ENCODE measurements at places on chromosomes 3 and 15.

GRCh38 chr15:69880571-69881301, 217.0 kb downstream of the TLE3 start:
- no peak for DNase-seq

DNA sequence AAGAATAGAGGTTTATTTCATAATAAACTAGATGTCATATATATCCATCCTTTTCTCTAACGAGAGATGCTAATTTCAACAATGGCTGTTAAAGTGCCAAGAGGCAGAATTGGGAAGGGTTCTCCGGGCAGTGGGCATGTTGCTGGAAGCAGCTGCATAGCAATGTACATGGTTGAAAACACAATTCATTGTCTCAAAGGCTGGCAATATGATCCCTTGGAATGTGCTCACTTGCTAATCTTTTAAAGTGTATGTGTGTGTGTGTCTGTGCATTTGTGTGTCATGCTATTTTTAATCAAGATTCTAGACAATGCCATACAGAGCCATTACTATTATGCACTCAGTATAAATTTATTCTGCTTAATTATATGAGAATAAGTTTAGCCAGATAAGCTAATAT, 1020.3 kb downstream of the NAALADL2 start:
- DNase-seq: no peak

DNA sequence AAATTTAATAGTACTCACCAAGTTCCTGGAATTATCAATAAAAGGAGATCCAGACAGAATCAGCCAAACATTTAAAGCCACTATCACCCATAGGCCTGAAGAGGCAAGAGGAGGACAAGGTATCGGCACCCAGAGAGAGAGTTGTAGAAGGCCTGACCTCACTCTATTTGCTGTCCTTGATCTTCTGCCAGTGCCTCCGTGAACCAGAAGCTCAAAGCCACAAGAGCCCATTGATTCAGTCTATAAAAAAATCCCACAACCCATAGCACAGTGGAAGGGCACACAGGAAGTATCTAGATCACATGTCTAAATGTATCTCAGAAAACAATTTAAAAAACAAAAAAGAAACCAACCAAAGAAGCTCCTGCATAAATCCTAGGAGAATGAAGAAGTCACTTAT, 68.6 kb upstream of the FAM174B start:
- peak; percentile 66 for DNase-seq

- DNase-seq: no peak
Measured at GRCh38 chr15:96412045-96412905, 81.8 kb downstream of the NR2F2 start.

GRCh38 chr3:124395584-124396338, 334.5 kb upstream of the UMPS start:
- DNase-seq: peak; percentile 66

- DNase-seq: no peak
Measured at GRCh38 chr3:159187232-159187631, 385.4 kb downstream of the MFSD1 start.

GRCh38 chr3:50155891-50156290, 767 bp downstream of the SEMA3F start:
- no peak for DNase-seq

DNA sequence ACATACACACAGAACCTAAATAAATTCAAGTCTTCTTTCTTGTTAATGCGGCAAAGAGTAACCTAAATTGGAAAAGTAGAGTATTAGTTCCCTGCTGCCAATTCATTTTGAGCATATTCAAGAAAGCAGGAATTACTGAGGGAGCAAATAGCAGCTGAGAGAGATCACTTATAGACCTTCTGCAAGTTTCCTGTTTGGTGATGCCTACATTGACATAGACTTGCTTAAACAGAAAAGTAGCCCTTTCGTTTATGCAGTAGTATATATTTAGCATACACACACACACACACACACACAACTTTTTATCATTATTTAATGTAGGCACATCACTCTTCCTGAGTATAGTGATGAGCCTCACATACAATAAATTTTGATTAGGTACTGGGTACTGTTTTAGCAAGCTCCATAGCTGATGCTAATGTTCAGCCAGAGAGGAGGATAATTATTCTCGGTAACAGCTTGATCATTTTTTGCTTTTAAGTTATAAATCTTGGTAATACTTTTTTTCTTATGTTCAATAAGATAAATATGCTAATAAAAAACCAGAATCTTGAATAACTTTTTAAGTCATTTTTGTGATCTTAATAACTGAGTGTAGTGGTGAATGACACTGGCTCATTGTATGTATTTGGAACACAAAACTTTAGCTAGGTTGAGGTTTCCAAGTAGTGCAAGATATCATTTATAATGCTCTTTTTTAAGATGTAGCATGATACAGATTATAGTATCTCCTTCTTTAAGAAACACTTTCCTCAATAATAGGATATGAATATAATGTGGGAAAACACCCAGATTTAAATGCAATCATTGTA, 174.7 kb downstream of the MBNL1 start:
- no peak for DNase-seq

GRCh38 chr15:85168642-85169173, 187.1 kb downstream of the PDE8A start:
- DNase-seq: no peak

DNA sequence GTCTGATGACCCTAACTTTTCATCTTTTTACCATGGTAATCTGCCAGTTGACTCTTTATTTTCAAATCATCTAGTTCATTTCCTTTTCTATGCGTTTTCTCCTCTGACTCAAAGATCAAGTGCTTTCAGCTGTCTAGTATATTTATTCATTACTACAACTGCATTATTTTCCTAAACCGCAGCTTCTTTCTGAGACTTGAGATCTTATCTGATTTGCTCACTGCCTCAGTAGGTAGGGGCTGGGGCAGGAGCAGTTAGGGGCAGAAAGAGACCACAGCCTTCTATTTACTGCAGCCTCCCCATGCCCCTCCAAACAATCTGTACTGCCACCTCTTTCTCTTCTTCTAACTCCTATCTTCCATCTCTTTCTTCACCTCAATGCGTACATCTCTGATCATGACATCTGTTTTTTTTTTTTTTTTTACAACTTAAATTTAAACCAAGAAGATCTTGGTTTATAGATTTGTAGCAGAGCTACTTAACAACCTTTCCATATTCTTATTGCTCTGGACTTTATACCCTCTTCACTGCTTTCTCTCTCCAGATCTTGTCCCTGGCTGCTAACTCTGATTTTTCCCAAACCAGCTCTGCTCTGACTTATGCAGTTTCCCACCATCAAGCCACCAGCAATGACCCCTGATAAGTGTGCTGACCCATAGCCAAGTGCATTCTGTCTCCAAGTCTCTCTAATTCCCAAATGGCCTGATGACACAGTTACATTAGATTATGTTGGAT, 52.2 kb downstream of the MOBP start:
- no peak for DNase-seq

DNA sequence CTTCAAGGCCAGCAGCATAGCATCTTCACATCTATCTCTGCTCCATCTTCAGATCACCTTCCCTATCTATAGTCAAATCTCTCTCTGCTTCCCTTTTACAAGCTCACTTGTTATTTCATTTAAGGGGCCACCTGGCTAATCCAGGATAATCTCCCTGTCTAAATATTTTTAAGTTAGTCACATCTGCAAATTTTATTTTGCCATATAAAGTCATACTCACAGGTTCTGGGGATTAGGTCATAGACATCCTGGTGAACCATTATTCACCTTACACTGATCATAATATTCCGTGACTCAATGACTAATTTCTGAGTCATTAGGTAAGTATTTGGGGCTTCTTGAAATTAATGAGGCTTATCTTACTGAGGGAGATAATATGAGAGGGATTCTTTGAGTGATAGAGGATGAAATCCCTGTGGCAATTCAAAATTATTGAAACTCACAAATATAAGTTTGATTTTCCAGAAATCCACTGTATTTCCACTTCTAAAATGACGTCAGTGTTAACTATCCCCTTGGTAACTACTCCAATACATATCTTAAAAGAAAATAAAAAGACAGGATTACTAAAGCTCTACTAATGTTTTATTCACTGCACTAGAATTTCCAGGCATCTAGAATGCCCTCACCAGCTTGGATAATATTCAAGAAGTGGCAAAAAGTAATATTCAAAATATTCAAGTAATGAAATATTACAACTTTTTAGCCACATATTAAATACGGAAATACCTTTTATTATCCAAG, 93.7 kb upstream of the RBMS3 start:
- peak; percentile 73 for DNase-seq

Measured in COLO829 (cell line).